ENCODE measurements at places on chromosomes 11 and 22.
A peak's percentile ranks its signal among the peaks of the same experiment; 100 is the strongest.

GRCh38 chr11:102266099-102266498 lies 51.2 kb upstream of the BIRC3 start:
- no peak for DNase-seq

DNA sequence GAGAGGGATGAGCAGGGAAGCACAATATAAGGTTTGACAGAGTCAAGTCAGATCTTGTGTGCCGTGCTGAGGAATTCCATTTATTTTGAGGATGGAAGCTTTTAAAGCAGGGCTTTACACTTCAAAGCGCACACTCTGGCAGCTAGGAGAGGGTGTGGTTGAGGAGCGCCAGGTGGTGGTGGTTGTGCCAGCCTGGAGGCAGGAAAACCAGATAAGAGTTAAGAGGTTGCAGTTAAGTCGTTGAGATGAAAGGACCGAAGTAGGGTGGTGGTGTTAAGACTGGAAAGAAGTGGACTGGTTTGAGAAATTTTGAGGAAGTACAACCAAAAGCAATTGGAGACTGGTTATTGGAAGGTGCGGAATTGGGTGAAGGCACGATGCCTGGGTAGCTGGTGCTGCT lies 231.6 kb upstream of the TBCEL start:
- DNase-seq: no peak

- DNase-seq: no peak
Observed at GRCh38 chr22:47782328-47783075, 1020.1 kb downstream of the TBC1D22A start.

DNA sequence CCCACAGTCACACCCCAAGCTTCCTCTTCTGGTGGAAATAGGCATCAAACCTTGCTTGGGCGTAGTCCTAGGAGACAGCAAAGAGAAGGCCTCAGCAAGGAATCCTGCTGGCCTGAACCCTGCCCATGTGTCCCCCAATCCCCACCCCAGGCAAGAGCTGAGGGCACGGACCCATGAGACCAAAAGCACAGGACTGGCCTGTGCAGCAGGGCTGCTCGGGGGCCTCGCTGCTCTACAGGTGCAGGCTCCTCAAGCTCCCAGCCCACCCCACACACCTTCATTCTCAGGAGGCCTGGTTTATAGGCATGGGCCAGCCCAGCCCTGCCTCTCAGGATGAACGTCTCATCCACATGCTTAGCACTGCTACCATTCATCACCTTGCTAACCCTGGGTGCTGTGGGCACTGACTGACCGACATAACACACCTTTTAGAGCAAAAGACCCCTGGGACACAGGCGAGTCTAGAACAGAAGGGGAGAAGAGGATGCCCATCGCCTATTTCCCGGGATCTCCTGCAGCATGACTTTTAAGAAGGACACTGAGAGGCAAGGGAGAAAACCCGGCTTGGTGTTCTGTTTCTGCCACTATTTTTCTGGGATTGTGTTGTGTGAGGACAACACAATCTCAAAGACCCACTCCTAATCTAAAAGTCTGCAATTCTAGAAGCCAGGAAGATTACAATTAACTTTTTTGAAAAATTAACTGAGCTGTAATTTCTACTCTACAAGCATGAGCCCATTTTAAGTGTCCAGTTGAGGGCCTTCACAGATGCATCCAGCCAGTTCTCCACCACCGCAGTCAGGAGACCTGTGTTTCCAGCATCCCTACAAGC lies 15.4 kb downstream of the TCIRG1 start:
- no peak for DNase-seq

DNA sequence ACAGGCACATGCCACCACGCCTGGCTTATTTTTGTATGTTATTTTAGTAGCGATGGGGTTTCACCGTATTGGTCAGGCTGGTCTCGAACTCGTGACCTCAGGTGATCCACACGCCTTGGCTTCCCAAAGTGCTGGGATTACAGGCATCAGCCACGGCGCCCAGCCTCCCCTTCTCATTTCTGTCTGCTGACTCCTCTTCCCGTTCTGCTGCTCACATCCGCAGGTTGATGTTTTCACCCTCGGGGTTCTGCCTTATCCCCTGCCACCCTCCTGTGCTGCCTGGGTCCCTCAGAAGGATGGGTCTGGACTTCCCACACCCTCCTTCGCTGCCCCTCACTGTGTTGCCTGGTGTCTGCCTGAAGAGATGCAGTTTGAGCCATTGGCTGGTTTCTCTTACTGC lies 19.2 kb upstream of the VSIG10L2 start:
- DNase-seq: no peak

GRCh38 chr22:38422611-38423511 lies 32.1 kb downstream of the KCNJ4 start:
- DNase-seq: no peak

- no peak for DNase-seq
Observed at GRCh38 chr22:48639896-48640748, 1187.6 kb downstream of the BRD1 start.

DNA sequence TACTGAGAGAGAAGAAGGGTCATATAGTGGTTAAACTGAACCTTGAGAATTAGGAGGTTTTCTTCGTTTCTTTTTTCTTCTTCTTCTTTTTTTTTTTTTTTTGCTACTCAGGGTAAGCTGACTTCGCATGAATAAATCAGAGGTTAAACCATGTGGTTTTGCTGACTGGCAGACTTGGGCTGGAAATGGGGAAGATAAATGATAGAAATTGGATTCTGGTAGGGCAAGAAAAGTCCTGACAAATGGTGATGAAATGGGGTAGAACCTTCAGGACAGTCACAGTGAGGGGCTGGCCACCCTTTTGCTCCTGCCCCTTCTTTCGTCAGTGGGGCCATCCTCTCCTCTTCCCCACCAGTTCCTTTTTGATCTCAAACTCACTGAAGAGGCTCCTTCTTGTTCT lies 1.6 kb upstream of the SWAP70 start:
- no peak for DNase-seq

DNA sequence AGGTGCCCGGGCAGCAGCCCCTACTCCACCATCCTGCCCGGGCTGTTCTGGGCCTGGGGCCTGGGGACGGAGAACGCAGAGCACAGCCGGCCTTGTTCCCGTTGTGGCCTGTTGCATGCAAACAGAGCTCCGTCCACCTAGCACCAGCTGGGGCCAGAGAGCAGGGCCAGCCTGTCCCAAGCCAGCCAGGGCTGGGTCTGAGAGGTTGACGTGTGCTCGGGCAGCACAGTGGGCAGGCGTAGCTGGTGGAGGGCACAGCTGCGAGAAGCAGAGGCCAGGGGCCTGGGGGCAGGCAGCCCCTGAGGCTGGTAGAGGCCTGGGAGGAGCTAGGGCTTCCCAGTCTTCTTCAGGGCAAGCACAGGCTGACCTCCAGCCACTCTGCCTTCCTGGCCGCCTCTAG lies 1192.6 kb downstream of the BRD1 start:
- no peak for DNase-seq

DNA sequence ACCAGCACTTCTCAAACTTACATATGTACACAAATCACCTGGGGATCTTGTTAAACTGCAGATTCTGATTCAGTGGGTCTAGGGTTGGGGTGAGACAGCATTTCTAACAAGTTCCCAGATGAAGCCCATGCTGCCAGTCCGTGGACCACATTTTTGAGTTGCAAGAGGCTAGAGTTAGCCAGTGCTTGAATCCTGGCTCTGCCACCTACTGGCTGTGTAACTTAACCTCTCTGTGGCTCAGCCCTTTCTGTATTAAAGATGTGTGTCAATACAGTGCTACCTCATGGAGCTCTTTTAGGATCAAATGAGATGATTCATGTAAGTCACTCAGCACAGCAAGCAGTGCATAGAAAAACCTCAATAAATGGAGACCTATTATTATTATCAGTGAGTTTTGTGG lies 90.2 kb upstream of the ISX start:
- DNase-seq: no peak

- no peak for DNase-seq
Observed at GRCh38 chr11:9538548-9538947, 34.9 kb upstream of the WEE1 start.

- no peak for DNase-seq
Observed at GRCh38 chr22:22366537-22366936, 122.0 kb downstream of the VPREB1 start.

DNA sequence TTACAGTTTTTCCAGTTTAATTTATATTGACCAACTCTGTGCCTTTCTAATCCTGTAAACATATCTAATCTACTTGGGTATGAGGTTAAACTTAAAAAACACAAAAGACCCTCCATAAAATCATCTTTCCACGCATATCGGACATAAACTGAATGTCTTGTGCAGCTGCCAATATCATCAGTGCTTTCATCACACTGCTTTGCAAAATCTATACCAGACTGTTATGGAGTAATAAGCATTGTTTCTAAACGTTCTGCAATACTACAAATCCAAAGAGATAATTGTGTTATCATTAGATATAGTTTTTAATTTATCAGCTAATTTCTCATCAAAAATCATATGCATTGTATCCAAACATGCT lies 36.1 kb upstream of the AMPD3 start:
- no peak for DNase-seq

- no peak for DNase-seq
Observed at GRCh38 chr22:46763051-46763705, 728 bp downstream of the TBC1D22A start.

DNA sequence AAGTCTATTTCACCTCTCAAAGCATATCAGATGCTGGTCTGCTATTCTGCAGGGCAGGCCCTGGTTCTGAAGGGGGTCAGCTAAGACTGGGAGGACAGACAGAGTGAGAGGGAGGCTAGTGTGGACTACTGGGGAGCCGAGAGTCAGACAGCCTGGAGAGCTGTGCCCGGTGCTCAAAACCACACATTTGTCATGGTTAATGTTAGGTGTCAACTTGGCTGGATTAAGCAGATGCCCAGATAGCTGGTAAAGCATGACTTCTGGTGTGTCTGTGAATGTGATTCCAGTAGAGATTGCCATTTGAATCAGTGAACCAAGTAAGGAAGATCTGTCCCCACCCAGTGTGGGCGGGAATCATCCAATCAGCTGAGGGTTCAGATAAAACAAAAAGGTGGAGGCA lies 102.6 kb downstream of the SNX19 start:
- no peak for DNase-seq

DNA sequence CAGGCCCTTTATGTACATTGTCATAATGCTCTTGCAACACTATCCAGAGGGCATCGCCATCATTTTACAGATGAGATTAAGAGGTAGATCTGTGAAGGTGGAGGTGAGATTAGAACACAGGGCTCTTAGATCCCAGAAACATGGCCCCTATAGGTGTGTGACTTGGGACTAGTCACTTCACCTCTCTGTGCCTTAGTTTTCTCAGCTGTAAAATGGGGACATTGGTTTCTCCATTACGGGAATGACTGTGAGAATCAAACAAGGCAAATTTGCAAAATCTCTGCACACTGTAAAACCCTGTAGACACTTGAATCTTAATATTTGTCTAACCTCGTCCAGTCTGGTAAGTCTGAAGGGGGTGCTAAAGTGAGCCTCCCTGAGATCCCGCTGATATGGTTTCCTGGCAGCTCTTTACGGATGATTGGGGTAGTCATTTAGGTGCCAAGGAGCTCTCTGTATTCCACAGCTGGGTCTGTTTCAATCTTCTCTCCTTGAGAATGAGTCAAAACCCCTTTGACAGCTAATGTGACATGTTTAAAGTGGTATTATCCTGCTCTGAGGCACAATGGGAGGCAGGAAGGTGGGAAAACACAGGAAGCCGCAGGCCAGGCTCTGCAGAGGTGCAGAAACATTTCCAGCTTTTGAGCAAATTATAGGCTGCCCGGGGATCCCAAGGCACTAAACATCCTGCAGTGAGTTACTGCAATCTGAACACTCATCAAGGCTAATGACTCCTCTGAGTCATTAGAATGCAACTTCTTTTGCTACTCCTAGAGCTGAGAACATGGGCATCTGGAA lies 140.8 kb downstream of the CCDC81 start:
- DNase-seq: no peak

GRCh38 chr11:82118946-82119345 lies 614.7 kb downstream of the FAM181B start:
- DNase-seq: no peak

DNA sequence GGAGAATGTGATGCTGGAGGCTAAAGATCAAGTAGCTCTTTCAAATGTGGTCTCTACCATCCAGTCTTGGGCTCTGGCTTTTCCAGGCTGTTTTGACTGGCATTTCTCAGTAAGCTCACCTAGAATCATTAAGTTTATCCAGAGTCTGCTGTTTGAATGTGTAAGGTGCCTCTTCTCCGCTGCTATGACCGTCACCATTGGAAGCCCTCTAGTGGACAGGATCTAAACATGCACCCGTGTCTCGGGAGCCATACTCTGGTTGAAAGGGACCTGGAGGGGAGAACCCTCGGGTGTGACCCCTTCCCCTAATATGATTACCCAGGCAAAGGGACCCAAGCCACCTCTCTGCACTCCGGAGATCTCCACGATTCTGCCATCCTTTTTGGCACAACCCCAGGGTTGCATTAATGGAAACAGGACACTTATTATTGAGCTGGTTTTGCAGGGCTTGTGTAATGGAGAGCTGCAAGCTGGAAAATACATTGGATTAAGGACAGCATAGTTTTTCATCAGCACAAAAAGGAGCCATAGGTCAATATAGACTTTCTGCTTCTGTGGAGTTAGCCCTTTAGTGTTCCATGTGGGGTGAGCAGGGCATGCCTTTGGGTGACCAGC lies 191.0 kb upstream of the LARGE1 start:
- peak; percentile 18 for DNase-seq

- DNase-seq: no peak
Observed at GRCh38 chr11:2805388-2806056, 80.1 kb downstream of the CDKN1C start.

DNA sequence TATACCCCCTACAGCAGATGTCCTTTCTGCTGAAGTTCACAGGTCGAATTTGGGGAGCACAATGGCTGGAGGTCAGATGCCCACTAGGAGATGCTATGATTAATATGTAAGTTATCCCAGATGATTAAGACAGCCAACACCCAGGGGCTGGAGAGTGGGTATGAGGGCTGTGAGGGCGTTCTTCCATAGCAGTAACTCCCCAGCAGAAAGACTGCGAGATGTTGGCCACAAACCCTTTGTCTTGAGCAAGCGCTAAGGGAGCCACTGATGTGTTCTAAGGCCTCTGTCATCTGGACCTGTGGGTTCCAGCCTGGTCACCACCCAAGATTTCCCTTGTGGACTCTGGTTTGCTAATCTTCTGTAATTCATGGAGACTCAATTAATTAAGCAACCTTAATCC lies 77.6 kb downstream of the BMAL1 start:
- DNase-seq: no peak

DNA sequence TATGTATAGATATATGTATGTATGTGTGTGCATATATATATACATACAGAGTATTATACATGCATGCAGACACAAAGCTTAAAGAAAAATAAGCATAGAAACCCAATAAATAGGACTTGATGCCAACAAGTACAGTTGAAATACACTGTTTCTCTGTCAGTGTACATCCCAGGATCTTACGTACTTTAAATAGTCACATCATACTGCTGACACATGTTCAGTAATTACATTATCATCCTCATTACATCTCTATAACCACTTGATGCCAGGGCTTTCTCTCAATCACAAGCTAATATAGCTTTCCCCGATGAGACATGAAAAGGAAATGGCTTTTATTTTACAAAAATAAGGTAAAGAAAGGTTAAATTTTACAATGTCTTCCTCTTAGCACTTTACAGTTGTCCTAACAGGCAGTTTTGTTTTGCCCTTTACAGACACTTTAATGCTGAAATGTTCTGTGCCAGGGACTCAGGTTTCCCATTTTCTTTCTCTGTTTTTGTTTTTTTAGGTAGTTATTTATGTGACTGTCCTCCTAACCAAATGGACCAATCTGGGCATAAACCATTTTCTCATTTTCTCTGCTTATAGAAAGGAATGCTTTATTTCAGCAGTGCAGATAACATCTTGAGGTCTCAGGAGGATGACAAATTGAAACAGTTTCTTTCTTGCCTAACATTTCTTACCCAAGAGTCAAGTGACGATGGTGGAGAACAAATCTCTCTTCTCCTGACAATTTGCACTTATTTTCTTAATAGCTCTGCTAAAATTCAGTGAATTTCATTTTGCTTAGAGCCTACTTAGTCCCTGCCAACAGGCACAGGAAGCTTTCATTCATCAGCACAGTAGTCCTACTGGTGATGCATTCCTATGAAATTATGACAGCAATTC lies 350.2 kb downstream of the TTC28 start:
- DNase-seq: no peak

Measured in H54 (cell line).